ENCODE measurements at places on chromosomes 16 and 17.

DNA sequence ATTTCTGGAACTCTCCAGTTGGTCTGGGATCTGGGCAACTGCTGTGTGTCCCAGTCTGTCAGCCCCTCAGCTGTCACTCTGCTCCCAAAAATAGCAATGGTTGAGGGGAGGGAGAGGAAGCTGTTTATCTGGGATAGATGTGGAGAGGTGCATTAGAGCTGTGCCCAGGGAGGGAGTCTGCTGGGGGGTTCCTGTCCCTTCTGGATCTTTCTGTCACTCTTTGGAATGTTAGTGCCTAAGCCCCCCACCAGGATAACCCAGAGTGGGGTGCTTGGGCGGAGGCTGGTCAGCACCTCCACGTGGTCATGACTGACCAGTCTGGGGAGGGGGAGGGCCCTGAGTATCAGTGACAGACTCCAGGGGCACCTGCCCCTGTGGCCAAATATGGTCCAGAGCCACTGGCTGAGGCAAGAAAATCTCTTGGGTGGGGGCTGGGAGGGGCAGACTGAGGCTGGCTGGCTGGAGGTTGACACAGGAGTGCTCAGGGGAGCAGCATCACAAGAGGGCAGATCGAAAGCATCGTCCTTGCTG, at the start of gene UNC45B:
Gene UNC45B (plus strand): TSS at position 443 of the 531 bp plus-strand sequence. CDS start 447 bp downstream, outside the sequence.
- DNase-seq, result no peak

GRCh38 chr17:65910836-65911235, 281.1 kb downstream of the CEP112 start:
- no peak for DNase-seq

DNA sequence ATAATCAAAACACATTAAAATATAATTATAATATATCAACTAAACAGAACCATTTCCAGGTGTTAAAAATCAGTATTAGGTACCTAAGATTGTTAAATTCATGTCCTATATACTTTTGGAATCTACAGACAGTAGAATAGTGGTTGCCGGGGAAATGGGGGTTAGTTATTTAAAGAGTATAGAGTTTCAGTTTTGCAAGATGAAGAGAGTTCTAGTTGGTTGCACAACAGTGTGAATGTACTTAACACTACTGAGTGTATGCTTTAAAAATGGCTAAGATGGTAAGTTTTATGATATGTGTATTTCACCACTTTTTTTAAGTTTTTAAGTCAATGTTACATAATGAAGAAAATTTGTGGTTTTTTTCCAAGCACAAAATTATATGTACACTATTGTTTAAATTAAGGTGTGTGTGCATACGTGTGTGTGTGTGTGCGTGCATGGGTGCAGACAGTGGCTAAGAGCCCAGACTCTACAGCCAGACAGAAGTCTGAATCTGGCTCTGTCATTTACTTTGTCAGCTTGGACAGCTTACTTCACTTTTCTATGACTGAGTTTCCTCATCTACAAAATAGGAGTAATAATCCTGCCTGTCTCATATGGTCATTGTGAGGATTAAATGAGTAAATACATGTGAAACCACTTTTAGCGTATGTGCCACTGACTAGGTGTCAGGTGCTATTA, 25.3 kb upstream of the PHAF1 start:
- DNase-seq, result no peak

DNA sequence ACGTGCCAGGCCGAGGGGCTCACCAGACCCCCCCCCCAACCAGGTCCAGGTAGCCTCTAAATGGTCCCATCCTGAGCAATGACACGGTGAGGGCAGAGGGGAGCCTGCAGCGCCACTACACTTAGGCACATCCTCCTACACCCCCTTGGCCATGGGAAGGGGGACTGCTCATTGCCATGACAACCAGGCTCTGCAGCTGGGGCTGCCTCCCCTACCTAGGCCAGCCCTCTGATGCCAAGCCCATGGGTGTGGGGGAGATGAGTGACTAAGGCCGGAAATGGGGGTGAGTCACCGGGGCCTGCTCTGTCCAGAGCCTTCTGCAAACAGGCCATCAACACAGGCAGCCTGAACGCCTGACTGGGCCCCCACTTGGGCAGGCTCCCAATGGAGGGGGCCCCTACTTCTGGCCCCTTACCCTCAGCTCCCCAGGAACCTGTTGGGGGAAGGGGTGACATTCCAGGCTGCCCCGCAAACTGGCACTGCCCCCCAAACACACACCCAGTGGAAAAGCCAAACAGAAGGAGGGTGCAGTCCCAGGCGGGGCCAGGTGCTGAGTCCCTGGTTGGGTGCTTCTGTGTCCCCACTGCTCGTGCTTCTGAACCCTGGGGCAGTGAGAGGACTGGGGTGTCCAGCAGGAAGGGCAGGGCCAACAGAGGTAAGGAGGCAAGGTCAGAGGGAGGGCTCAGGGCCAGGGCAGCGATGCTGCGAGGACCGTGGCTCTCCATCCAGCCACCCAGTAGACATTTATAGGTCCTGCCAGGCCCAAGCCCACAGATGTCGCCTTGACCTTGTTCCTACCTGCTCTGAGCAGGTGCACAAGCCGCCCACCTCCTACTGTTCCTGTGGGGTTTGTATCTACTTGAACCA, 8.2 kb downstream of the PLCD3 start:
- DNase-seq, result no peak

DNA sequence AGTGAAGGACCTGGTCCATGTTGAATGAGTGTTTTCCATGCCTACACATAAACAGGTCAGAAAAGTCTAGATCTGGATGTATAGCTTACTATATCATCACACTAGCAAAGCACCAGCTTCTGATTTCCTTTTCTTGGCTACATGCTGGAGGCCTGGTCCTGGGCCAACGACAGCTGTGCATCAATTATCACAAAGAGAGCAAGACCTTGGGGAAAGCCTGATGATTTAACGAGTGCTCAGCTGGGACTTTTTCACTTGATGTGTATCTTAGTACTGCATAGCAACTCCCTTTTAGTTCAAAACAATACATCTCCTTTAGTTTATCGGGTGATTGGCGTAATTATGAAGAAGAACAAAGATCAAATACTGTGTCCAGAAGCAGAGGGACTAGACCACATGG, 358.2 kb downstream of the KIF2B start:
- no peak for DNase-seq

GRCh38 chr16:3770530-3770929, 53.2 kb upstream of the TRAP1 start:
- DNase-seq, result no peak

GRCh38 chr16:71846431-71846830, 655 bp downstream of the ATXN1L start:
- DNase-seq, result no peak

Measured in putamen (tissue), 1 donor.